Smooth muscle cell of bladder (primary cell): ENCODE measurements at places on chromosomes 3 and 15. TPM values are rescaled to one million over a fixed set of nuclear protein-coding genes. Genes with fewer than 3 reads are reported as not detected.

Gene ACP3
- 1.2 and 1.3 TPM in 2 replicates for total RNA-seq

Gene TIPIN
- total RNA-seq: 8.1 and 8.6 TPM in 2 replicates

Gene SLC12A1
- total RNA-seq: not detected in 2 replicates

Gene ZNF620
- 0.83 and 0.85 TPM in 2 replicates for total RNA-seq

Gene THSD4
- total RNA-seq: 28.0 and 33.8 TPM in 2 replicates

Gene SATB1
- total RNA-seq: 14.1 and 20.5 TPM in 2 replicates

Gene CACNA1D
- total RNA-seq: 0.14 and 0.28 TPM in 2 replicates

Gene AAGAB
- total RNA-seq: 43.4 and 49.4 TPM in 2 replicates

Gene ZDHHC23
- total RNA-seq: 0.74 and 0.85 TPM in 2 replicates

Gene C3orf22
- not detected in 2 replicates for total RNA-seq

Gene RYR3
- 0.09 TPM in 1 of 2 replicates, not detected in the other for total RNA-seq

Gene ISLR
- total RNA-seq: 79.9 and 157 TPM in 2 replicates

Gene PLOD2
- 239 and 311 TPM in 2 replicates for total RNA-seq

Gene GNAT1
- total RNA-seq: not detected in 2 replicates

Gene MEGF11
- total RNA-seq: not detected in 2 replicates

Gene DNAH1
- total RNA-seq: 1.7 and 2.6 TPM in 2 replicates

Gene ECE2
- total RNA-seq: not detected in 2 replicates

Gene GLDN
- 26.8 and 75.1 TPM in 2 replicates for total RNA-seq

Gene GPR15
- total RNA-seq: not detected in 2 replicates

Gene ATP13A4
- total RNA-seq: 0.18 and 0.28 TPM in 2 replicates

Gene HESX1
- 0.14 and 0.65 TPM in 2 replicates for total RNA-seq

Gene MME
- 603 and 789 TPM in 2 replicates for total RNA-seq

Gene MYL3
- not detected in 2 replicates for total RNA-seq

Gene ROPN1
- not detected in 2 replicates for total RNA-seq

Gene GHSR
- total RNA-seq: not detected in 2 replicates

Gene NOX5
- total RNA-seq: under 0.01 and 0.09 TPM in 2 replicates

Gene CCK
- total RNA-seq: 0.14 TPM in 1 of 2 replicates, not detected in the other

Gene UBA3
- 62.2 and 70.8 TPM in 2 replicates for total RNA-seq

Gene SLC24A5
- total RNA-seq: not detected in 2 replicates

Gene NAALADL2
- 12.9 and 13.7 TPM in 2 replicates for total RNA-seq
